ENCODE measurements at places on chromosomes 3 and 15. TPM values are rescaled to one million over a fixed set of nuclear protein-coding genes. Genes with fewer than 3 reads are reported as not detected.

DNA sequence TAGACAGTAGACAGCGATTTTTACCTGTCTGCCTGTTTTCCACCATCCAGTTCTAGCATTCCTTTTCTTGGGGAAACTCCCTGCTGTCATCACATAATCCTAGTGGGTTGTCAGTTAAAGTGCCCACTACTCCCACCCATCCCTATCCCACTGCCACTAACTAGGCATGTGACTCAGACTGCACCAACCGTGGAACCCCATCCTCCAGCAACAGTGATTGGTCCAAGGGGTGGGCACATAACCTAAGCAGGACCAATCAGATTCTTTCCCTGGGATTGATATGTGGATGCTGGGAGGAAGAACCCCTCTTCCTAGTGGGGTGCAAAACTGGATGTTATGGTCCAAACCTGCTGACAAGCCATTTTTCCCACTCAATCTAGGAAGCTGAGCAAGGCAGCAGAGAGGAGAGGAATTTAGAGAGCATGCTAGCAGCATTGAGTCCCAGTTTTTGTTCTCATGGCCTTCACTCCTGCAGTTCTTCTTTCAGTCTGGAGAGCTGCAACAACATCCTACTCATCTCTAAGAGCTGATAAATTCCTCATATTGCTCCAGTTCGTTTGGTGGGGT is 3.9 kb upstream of the INSYN1 start:
- H3K27ac ChIP-seq: no peak overlapping the region
- H3K36me3 ChIP-seq: no peaks in the 10 kb centered on the region
- no peak overlapping the region for H3K4me3 ChIP-seq
- DNase-seq: no peak
- H3K27me3 ChIP-seq: no peaks in the 10 kb centered on the region

- no peaks in the 10 kb centered on the region for H3K27me3 ChIP-seq
- peaks cover 6% of the 10 kb centered on the region for H3K4me1 ChIP-seq
- H3K4me3 ChIP-seq: no peak overlapping the region
- no peaks in the 10 kb centered on the region for H3K36me3 ChIP-seq
Measured at GRCh38 chr15:96268442-96269204, 61.9 kb upstream of the NR2F2 start.

- H3K36me3 ChIP-seq: no peaks in the 10 kb centered on the region
- peak overlapping the region; percentile 17 for H3K27ac ChIP-seq
- peaks cover 47% of the 10 kb centered on the region for H3K4me1 ChIP-seq
- no peak for DNase-seq
- no peaks in the 10 kb centered on the region for H3K27me3 ChIP-seq
- no peak overlapping the region for H3K4me3 ChIP-seq
Measured at GRCh38 chr3:11211531-11212298, 57.4 kb downstream of the HRH1 start.

DNA sequence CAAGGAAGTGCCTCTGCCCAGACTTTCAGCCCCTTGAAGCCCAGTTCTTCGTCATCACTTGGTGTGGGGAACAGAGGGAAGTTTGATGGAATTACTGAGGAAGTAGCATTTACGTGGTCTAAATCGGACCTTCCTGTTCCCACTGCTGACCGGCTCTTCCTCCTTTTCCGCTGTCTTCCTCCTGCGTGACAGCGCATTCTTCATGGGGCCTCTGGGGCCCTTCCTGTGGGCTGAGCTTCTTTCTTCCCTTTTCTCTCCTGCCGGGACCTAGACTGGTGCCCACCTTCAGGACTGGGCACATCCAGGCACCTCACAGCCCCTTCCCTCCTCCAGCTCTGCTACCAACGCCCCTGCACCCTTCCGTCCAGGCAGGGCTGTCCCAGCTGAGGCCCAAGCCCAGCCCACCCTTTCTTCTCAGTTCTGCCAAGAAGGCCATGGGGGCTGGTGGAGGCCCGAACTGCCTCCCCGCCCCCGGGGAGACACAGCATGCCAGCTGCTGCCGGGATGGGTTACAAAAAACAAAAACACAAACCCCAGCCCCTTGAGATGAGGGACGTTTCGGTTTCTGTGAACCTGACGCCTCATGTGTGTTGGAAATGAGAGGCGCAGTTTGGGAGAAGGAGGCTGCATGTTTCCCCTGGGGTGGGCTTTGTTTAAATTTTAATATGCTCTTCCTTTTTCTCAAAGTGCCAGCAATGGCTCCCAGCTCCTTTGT is 19.1 kb downstream of the ZNF710 start:
- no peak overlapping the region for H3K4me3 ChIP-seq
- no peak for DNase-seq
- no peak overlapping the region for H3K27ac ChIP-seq
- no peaks in the 10 kb centered on the region for H3K27me3 ChIP-seq

- H3K36me3 ChIP-seq: no peaks in the 10 kb centered on the region
- no peak overlapping the region for H3K4me3 ChIP-seq
- H3K27me3 ChIP-seq: no peaks in the 10 kb centered on the region
- H3K4me1 ChIP-seq: peaks cover 6% of the 10 kb centered on the region
- DNase-seq: peak; percentile 82
Measured at GRCh38 chr15:70358871-70359647, 261.3 kb upstream of the TLE3 start.

DNA sequence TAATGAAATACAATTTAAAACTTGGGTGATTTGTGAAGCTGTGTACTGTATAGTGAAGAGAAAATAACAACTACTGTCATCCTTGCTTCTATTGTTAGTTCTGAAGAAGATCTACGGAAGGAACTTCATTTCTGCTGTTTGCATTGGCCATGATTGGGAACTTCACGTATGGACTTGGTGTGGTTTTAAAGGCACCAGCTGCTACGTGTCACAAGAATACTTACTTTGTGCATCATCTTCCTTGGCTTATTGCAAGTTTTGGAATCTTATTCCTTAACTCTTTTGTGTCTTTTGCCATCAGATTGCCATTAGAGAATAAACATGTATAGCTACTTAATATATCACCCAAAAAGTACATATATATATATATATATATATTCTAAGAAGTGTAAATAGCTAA is 75.0 kb upstream of the VEPH1 start:
- no peaks in the 10 kb centered on the region for H3K4me1 ChIP-seq
- H3K27ac ChIP-seq: no peak overlapping the region
- no peak for DNase-seq
- H3K4me3 ChIP-seq: no peak overlapping the region
- no peaks in the 10 kb centered on the region for H3K36me3 ChIP-seq

- no peaks in the 10 kb centered on the region for H3K4me1 ChIP-seq
- no peaks in the 10 kb centered on the region for H3K27me3 ChIP-seq
- no peak overlapping the region for H3K4me3 ChIP-seq
- H3K36me3 ChIP-seq: no peaks in the 10 kb centered on the region
Measured at GRCh38 chr3:119562307-119562961, 3.0 kb upstream of the CD80 start.

The VGLL3 gene
- 17.7 TPM for total RNA-seq

The PAQR9 gene
- not detected for total RNA-seq

The ABHD5 gene
- 34.1 TPM for total RNA-seq

All from vagina (tissue), 2 donors.